Left ventricle myocardium inferior (tissue), 1 donor: ENCODE measurements at places on chromosomes 7 and 10. TPM values are rescaled to one million over a fixed set of nuclear protein-coding genes. Genes with fewer than 3 reads are reported as not detected.

Gene EVX1
- not detected for total RNA-seq

Gene CLRN3
- total RNA-seq: not detected

Gene RNF148
- not detected for total RNA-seq

Gene MUC12
- 0.30 TPM for total RNA-seq

Gene THSD7A
- 1.6 TPM for total RNA-seq

Gene CDK5
- total RNA-seq: 9.6 TPM

Gene ANXA8L1
- not detected for total RNA-seq

Gene PAX4
- not detected for total RNA-seq

Gene TRPV5
- not detected for total RNA-seq

Gene UBE2H
- 112 TPM for total RNA-seq

Gene GOT1
- 609 TPM for total RNA-seq

Gene MORN4
- 13.9 TPM for total RNA-seq
